ENCODE measurements at places on chromosomes 3 and 15.

- no peak for DNase-seq
Observed at GRCh38 chr3:35708394-35709271, 69.3 kb downstream of the ARPP21 start.

DNA sequence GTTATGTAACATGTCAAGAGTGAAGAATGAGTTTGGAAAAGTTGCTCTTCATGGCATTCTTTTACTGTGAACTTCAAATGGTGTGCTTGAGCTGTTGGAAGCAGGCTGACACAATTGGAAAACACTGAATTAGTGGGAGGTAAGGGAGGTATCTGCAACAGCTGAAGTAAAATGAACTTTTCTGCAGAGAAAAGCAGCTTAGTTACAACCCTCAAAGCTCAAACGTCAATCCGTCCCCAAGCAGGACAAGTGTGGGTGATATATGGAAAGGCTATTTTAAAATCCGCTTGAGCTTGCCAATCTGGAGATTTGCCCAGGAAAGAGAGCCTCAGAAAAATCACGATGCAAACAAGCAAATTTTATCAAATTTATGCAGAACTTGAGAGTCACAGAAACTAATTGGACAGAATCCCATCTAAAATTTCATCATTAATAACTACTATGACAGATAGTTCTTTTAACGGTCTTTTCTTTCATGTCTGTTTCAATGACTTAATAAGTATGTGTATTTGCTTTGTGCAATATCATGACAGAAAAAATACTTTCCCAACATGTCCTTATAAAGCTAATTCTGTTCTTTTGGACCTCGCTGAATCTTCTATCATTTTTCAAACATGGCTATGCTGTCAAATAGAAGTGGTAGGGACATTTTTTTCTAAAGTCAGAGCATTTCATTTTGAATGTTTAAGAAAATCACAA, 266.6 kb upstream of the SLITRK3 start:
- no peak for DNase-seq

DNA sequence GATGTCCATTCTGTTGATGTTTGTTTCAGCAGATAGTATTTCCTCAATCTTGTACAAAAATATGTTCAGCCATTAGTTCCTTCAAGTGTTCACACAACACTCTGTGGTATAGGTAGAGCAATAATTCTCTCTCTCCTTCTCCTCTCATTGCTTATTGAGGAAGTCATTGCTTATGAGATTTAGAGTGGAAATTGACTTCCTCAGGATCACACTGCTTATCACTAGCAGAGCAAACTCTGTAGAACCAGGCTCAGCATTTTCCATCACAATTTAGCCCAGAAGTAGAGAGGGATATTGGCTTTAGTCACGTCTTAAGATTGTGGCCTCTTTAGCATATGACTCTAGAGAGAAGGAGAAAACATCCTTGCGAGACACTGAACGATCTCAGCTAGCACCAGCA, 31.2 kb downstream of the RAB11A start:
- DNase-seq = no peak

DNA sequence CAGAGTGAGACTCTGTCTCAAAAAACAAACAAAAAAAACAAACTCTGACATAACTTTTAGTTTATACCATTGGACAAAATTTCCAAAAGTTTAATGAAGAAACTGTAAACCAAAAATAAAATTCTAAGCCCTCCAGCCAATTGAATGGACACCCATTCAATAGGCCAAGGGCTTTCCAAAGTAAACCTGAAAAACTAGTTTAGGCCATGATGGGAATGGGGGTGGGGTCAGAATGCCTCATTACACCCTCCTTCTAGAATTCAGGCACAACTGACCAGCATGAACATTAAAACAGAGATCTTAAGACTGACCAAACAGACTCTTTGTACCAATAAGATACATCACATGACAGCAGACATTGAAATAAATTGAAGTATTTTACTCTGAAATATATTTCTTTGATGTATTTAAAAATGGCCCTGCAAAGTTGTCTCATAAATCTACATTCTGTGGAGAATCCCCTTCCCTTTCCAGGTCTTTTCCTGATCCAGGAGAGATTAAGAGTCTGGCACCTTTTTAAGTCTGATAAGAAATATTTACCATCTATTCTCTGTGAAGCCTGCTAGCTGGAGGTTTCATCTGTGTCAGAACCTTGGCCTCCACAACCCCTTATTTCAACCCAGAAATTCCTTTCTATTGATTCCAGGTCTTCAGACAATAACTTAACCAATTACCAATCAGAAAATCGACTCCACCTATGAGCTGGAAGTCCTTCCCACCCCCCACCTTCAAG, 15.7 kb downstream of the THOC7 start:
- DNase-seq = no peak
